ENCODE measurements at places on chromosomes 4 and X. TPM values are rescaled to one million over a fixed set of nuclear protein-coding genes. Genes with fewer than 3 reads are reported as not detected.

Gene SLC25A53
- 17.5 TPM for total RNA-seq

Gene TAF9B
- 32.6 TPM for total RNA-seq

Gene LNX1
- total RNA-seq: 54.1 TPM

Gene NXF2B
- total RNA-seq: 0.31 TPM

Gene ABHD18
- 18.8 TPM for total RNA-seq

Gene ERCC6L
- total RNA-seq: 0.94 TPM

Gene NEIL3
- 6.9 TPM for total RNA-seq

Gene MBNL3
- total RNA-seq: 3.1 TPM

Gene STOX2
- total RNA-seq: 48.5 TPM

Gene PIM2
- 9.7 TPM for total RNA-seq

Gene SLC16A2
- total RNA-seq: 24.7 TPM

Gene TCEAL2
- 29.4 TPM for total RNA-seq

Gene BST1
- total RNA-seq: 0.94 TPM

Gene TENM3
- 48.2 TPM for total RNA-seq

Gene TMEM271
- 13.5 TPM for total RNA-seq

Gene GPC4
- total RNA-seq: 4.4 TPM

Gene CC2D2A
- total RNA-seq: 39.4 TPM

Gene ARHGAP6
- 1.3 TPM for total RNA-seq

Gene GAGE12J
- not detected for total RNA-seq

Gene PAK3
- total RNA-seq: 105 TPM

Gene DCHS2
- total RNA-seq: 6.3 TPM

Gene CTAG2
- total RNA-seq: not detected

Gene SPARCL1
- 32.2 TPM for total RNA-seq

Gene ESX1
- total RNA-seq: not detected

Gene BRS3
- total RNA-seq: not detected

Gene WDR17
- 78.6 TPM for total RNA-seq

Gene DCTD
- 24.4 TPM for total RNA-seq

Gene CENPVL2
- total RNA-seq: 2.5 TPM
